Mesothelial cell of epicardium (in vitro differentiated cells): ENCODE measurements at places on chromosomes 3 and 15.

- DNase-seq = no peak
These were observed 56.7 kb upstream of the PRR23C start for GRCh38 chr3:139101396-139101795.

DNA sequence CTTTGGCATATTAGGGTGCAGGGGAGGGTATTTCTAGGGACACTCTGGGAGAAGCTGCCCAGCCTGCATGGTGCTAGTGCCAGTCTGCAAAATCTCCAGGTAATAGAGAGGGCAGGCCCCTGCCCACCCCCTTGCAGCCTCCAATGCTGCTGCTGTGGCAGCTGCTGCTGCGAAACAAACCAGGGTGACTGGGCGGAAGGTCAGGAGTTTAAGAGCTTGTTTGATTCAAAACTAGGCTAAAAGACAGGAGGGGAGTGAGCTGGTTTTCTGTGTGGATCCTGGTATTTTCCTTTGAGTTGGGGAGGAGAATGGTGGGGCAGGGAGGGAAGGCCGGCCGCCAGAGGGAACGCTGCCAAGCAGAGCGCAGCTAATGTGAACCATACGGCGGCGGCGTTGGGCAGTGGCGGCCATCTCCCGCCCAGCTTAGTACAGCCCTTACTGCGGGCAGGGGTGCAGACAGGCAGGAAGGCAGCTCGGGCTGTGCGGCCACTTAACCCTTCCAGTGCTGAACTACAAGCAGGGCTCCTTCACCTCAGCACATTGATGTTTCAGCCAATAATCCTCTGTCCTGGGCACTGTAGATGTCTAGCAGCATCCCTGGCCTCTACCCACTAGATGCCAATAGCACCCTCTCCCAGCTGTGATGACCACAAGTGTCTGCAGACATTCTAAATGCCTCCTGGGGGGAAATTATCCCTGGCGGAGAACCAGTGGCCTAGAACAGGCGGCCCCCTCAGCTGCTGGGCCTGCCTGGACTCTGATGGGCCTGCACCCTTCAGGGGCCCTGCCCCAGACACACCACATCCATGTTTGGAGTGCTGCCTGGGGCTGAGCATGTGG, 125.7 kb downstream of the EEFSEC start:
- DNase-seq = peak; percentile 79

DNA sequence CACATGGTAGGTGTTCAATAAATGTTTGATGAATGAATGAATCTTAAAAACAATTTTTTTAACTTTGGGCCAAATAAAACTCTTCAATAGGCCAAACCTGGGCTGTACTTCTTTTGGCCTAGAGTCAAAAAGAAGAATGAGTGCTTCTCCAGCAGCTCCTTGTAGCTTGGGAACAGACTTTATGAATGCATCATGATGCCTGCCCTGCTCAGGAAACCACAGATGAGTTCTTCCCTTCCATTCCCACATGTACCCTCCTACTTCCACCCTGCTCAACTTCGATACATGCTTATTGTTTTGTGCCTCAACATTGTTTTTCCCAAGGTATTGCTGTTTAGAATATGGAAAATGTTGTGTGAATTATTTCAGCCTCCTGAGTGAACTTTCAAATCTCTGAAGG, 87.0 kb downstream of the FILIP1L start:
- no peak for DNase-seq

DNA sequence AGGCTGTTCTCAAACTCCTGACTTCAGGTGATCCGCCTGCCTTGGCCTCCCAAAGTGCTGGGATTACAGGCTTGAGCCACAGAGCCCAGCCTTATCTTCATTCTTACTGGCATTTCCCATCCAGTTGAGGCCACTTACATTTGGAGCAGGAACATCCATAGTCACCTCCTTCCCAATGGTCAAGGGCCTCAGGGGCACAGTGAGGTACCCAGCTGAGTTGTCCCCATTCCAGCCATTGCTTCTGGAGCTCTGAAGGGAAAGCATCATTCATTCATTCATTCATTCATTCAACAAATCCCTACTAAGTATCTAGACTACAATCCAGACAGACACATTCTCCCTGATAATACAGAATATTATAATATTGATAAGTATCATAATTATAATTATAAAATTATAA, 12.2 kb downstream of the PLA2G4D start:
- DNase-seq = no peak

- no peak for DNase-seq
These were observed 15.6 kb downstream of the IQCB1 start for GRCh38 chr3:121819236-121819635.

DNA sequence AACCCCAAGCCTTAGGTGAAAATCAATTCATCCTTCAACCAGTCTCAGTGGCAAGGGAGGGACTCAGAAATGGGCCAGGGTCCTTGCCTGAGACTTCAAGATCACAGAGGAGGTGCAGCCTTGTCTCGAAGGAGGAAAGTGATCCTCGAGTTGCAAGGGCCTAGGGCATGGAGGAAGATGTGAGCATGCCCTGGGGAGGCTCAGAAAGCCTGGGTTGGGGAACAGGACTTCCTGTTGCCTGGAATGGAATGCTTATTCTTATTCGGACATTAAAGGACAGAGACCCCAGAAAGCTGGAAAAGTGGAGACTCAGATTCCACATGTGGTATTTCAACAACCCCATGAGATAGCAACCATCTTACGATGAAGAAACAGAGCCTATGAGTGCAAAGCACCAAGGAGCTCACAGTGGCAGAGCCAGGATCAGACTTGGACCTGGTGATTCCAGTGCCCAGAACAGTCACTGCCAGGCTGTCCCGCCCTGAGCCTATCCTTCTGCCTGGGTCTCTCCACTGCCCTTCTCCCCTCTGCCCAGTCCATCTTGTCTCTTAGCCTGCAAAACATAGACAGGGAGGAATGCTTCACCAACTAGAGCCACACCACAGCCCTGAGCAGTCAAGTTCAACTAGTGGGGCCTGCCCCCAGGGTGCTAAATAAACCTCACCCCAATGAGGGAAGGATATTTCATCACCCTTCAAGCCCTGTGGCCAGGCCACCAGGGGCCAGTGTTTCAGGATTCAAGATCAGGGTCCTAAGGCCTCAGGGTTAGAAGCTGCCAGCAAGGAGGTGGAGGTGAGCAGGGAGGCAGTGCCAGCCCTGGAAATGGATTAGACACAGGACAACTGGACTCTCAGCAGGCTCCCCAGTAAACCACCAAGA, 21.9 kb downstream of the DAPK2 start:
- DNase-seq = no peak

GRCh38 chr3:44000586-44000985, 241.1 kb upstream of the TOPAZ1 start:
- no peak for DNase-seq

- DNase-seq = no peak
These were observed 54.6 kb upstream of the SEC13 start for GRCh38 chr3:10375296-10376053.

- DNase-seq = no peak
These were observed 133.3 kb upstream of the ADPGK start for GRCh38 chr15:72916897-72917296.

GRCh38 chr3:170324962-170325361, 32.6 kb upstream of the SKIL start:
- DNase-seq = no peak

GRCh38 chr3:17874636-17875035, 132.2 kb upstream of the TBC1D5 start:
- no peak for DNase-seq

DNA sequence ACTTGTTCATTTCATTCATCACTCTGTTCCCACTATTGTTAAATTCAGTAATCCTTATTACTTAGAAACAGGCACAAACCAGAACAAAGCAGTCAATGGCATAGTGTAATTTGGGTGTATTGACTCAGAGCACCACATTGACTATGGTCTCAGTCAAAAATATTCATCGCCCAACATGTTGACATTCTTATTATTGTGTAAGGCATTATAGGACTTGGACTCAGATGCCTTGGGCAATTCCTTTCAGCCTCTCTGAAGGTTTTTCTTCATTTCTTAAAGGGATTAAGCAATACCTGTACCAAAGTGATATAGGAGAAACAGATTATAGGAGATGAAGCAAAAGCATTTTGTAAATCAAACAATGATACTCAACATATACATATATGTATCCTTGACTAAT, 114.7 kb upstream of the BHLHE40 start:
- DNase-seq = no peak

DNA sequence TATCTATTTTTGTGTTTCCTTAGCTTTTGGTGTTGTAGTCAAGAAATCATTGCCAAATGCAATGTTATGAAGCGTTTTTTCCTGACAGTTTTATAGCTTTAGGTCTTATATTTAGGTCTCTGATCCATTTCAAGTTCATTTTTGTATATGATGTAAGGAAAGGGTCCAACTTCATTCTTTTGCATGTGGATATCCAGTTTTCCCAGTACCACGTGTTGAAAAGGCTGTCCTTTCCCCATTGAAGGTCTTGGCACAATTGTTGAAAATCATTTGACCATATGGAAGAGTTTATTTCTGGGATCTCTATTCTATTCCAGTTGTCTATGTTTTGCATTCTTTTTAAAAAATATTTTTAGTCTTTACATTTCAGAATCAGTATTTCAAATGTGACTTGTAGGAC, 14.6 kb upstream of the SNRPN start:
- DNase-seq = no peak

GRCh38 chr15:67753891-67754290, 71.4 kb upstream of the SKOR1 start:
- no peak for DNase-seq

DNA sequence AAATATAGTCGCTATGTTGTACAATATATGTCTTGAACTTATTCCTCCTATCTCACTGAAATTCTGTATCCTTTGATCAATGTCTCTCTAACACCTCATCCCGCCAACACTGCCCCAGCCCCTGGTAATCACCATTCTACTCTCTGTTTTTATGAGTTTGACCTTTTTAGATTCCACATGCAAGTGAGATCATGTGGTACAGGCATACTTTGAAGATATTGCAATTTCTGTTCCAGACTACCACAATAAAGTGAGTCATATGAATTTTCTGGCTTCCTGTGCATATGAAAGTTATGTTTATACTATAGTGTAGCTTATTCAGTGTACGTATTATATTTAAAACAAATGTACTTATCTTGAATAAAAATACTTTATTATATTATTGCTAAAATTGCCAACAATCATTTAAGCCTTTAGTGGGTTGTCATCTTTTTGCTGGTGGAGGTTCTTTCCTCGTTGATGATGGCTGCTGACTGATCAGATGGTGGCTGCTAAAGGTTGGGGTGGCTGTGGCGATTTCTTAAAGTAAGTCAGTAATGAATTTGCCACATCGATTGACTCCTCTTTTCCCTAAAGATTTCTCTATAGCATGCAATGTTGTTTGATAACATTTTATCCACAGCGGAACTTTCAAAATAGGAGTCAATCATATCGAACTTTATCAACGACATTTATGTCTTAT, 257.2 kb downstream of the NFKBIZ start:
- no peak for DNase-seq

GRCh38 chr3:192284443-192285072, 442.8 kb downstream of the FGF12 start:
- no peak for DNase-seq

- DNase-seq = no peak
These were observed 14.0 kb downstream of the CSNK1G1 start for GRCh38 chr15:64341961-64342360.

- DNase-seq = no peak
These were observed 13.1 kb upstream of the RPL35A start for GRCh38 chr3:197936819-197937384.
